ENCODE measurements at places on chromosomes 7 and 10.
A peak's percentile ranks its signal among the peaks of the same experiment; 100 is the strongest.

DNA sequence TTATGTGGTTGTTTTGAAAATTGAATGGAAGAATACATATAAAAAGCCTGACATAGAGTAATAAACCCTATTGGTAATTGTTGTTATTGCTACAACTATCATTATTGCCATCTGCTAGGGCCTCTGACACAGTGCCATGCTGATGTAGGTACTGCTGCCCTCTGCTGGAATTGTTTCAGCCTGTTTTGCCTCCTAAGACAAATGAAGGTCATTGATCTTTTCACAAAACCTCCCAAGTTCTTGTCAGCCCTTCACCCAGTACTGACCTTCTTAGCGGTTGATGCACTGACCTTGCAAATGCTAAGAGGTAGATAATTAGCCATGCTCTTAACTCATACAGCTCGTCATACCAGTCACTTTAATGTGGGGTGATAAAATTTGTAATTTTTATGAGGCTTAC, 975.2 kb downstream of the SORCS1 start:
- peak; percentile 16 for DNase-seq

- DNase-seq = no peak
Measured at GRCh38 chr10:93333278-93333978, 148.7 kb downstream of the MYOF start.

GRCh38 chr7:75937958-75938786, 23.2 kb downstream of the POR start:
- peak; percentile 81 for DNase-seq

DNA sequence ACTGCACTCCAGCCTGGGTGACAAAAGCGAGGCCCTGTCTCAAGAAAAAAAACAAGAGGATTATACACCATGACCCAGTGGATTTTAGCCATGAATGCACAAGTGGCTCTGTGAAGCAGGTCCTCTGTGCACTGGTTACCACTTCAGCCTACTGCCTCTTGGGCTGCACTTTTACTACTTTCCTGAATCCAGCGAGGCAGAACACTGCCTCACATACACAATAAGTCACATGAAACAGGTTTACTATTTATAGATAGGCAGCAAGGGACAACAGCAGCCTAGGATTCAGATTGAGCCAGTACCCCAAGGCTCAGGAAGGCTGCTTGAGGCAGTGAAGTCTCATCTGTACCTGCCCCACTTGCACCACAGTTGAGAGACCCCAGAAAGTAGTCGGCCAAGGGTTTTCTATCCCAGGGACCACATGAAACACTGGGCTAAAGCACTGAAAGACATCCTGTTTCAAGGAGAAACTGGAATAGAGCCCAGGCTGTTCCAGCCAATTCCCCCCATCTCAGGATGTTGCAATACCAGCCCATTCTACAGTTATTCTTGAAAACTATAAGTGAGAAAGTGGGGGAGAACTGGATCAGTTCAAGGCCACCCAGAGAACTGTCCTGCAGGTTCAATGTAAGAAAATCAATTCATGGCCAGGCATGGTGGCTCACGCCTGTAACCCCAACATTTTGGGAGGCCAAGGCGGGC, 10.3 kb upstream of the OGDH start:
- DNase-seq = no peak

DNA sequence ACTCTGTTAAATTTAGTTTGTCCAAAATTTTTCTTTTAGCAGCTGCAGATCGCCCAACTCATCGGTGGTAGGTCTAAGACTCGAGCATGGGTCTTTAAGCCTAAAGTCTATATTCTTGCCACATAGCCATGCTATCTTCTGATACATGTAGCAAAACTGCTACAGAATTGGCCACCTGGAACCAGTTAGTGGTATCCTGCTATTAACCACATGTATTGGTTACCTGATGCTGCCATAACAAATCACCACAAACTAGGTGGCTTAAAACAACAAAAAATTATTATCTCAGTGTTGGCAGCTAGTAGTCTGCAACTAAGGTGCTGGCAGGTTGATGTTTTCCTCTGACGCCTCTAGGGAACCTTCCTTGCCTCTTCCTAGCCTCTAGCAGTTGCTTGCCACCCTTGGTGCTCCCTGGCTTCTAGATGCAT, 96.7 kb upstream of the PIK3CG start:
- no peak for DNase-seq

DNA sequence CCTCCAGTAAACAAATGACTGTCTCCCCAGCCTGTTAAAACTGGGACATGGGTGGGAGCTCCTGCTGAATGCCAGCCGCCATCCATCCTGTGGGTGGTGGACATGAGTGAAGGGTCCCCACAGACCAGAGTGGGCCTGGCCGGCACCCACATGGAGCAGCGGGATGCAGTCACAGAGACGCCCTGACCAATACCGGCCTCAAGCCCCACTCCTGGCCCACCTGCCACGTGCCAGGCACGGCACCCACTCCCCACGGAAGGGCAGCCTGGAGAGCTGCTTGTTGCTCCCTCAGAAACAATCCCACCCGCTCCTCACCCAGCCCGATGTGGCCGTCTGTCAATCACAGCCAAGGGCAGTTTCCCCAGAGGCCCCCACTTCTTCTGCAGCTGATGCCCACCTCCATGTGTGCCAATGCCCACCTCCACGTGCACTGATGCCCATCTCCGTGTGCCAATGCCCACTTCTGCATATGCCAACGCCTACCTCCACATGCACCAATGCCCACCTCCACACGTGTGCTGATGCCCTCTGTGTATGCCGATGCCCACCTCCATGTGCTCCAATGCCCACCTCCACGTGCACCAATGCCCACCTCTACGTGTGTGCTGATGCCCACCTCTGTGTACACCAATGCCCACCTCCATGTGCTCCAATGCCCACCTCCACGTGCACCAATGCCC, 42.8 kb upstream of the DNAAF5 start:
- no peak for DNase-seq

GRCh38 chr7:120165227-120165626, 107.7 kb upstream of the KCND2 start:
- DNase-seq = peak; percentile 19

DNA sequence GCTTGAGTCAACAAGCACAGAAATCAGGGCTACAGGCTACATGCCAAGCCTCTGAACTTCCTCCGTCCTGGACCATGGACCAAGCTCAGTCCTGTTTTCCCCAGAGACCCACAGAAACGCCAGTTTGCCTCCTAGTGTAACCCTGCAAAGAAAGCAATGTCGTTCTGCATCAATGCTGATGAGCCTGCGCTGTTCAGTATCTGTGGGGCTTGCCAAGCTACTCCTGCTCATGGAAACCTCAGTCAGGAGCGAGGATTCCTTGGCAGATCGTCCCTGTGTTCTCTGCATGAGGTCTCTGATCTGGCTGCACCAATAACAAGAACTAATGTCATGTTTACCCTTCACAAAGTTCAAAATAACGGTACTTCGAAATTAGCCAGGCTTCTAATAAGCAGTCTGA, 495.5 kb upstream of the C7orf33 start:
- no peak for DNase-seq

DNA sequence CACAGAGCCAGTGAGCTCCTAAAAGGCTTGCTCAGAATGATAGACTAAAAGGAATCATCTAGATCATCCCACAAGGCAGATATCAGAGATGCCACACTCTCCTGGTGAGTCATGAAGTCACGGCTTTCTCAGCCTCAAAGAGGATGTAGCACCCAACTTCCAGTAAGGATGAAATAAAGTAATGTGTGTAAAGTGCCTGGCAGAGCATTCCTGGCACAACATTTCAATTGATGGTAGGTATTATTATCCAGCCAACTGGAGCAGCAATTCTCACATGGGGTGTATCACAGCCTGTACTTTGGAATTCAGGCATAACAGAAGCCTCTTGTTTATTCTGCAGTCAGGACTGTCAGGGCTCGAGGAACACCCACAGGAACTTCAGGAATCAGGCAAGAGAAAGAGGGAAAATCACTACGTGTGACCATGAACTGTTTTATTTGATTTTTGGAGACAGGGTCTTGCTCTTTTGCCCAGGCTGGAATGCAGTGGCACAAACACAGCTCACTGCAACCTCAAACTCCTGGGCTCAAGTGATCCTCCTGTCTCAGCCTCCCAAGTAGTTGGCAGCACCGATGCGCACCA, 5.3 kb upstream of the NAT16 start:
- peak; percentile 37 for DNase-seq

DNA sequence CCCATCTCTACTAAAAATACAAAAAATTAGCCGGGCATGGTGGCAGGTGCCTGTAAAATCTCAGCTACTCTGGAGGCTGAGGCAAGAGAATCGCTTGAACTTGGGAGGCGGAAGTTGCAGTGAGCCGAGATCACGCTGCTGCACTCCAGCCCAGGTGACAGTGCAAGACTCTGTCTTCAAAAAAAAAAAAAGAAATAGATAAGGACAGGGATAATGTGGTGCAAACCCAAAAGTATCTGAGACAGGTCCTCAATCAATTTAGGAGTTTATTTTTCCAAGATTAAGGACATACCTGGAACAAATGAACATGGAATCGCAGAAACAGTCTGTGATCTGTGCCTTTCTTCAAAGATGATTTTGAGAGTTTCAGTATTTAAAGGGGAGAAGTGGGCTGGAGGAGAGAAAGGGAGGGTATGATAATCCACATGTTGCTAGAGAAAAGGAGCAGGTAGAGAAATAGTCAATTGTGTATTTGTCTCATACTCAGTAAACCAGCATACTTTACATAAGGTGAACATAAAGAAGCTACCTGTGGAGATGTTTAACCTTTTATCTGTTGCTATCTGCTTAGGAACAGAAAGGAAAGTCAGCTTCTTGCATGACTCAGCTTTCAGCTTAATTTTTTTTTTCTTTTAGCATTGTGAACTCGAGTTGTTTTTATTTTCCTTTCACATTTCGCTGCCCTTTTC, 4.9 kb upstream of the MTPN start:
- no peak for DNase-seq

GRCh38 chr10:79028056-79028430, 40.7 kb upstream of the ZMIZ1 start:
- no peak for DNase-seq

GRCh38 chr7:11557627-11558026, 274.4 kb downstream of the THSD7A start:
- DNase-seq = no peak

DNA sequence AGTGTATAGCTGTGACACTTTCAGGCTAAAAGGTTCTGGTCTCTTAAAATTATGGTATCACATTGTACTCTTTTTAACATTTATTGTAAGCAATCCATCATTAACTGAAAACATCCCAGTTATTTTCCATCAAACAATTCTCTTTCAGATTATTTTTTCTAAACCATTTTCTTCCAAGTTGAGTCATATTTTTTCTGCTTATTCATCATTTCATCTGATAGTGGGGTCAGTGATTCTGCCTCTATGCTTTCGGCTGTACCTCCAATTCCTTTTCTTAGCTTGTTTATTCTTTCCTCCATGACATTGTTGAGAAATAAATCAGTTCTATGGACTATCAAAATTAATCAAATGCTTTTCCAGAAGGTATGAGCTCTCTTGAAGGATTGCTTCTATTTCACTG, 609 bp upstream of the PNLIP start:
- no peak for DNase-seq

GRCh38 chr10:57482259-57482658, 785.4 kb downstream of the IPMK start:
- DNase-seq = no peak

DNA sequence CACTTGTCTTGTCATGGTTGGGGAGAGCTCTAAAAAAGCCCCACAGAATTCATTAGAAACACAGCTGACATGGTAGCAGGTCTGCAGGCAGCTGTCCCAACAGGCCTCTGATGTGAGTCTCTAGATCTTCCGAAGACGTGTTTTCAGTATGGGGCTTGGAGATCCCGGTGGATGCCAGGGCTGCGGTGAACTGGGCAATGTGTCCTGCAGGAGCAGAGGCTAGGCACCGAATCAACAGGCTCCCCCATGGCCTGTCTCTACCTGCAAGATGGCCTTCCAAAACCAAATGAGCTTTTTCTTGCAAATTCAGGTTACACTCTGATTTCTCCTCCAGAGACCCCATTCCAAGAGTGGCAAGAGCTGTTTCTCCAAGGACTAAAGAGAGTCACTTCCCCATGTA, 2.9 kb downstream of the CPXM2 start:
- DNase-seq = no peak

- no peak for DNase-seq
Measured at GRCh38 chr10:67385566-67385965, 310.4 kb downstream of the CTNNA3 start.

GRCh38 chr7:1076184-1077072, 11.5 kb upstream of the GPER1 start:
- peak; percentile 51 for DNase-seq

DNA sequence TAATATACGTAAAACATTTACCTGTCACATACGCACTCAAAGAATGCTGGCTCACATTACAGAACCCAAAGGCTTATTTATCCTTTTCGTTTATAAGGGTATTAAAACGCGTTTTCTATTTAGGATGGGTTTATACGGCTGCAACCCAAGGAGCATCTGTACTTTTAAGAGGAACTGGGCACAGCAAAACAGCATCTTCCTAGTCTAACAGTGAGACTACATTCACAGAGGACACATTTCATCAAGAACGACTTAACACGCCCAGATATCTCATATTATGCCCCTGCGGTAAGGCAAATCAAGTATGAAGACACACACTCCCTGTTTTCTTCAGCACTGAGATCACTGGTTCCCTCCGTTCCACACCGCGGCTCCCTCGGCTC, 533 bp upstream of the DMTF1 start:
- no peak for DNase-seq

DNA sequence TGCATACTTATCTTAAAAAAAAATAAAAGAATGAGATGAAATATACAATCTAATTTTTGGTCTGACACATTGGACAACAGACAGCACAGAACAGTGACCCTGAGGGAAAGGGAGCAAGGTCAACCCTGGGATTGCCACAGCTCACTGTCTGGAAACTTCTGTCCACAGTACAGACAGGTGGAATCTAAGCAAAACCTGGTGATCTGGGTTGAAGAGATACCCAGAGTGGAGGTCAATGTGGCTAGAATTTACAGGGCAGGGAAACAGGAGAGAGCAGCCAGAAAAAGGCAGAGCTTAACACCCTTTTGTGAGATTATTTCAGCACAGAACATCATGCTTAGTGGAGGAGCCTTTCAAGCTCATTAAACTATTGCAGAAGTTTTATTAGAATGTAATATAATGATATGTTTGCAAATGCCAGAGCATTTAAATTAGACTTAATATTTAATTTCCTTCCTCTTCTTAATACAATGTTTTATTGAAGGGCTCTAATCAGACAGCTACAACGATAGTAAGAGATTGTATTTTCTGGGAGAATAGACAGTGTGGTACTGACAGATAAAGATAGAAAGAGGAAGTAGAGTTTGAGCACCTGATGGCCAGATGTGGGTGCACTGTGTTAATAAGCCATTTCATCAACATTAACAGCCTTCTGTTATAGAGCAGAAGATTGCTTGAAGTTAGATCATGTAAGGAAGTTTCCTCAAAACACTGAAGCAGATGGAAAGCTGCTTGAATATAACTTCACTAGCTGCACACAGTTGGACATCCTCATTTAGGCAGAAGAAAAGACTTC, 309.4 kb downstream of the HGF start:
- no peak for DNase-seq

DNA sequence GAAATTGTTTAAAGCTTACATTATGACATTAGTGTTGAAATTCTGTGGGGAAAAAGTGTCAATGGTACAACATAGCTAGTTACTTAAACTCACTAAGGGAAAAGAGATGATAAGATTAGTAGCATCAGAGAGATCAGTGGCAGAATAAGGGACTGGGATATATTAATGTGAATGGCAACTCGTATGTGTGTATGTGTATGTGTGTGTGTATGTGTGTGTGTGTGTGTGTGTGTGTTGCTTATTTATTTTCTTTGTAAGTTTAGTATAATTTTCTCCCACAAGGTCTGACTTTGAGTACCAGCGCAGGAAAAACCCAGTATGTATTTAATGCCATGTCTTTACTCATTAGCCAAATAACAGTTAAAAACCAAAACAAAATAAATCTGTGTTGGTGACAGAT, 256.1 kb downstream of the ARHGAP21 start:
- no peak for DNase-seq

Data from GM03348 (cell line).